Adipocyte (in vitro differentiated cells): ENCODE measurements at places on chromosomes 4 and X.

DNA sequence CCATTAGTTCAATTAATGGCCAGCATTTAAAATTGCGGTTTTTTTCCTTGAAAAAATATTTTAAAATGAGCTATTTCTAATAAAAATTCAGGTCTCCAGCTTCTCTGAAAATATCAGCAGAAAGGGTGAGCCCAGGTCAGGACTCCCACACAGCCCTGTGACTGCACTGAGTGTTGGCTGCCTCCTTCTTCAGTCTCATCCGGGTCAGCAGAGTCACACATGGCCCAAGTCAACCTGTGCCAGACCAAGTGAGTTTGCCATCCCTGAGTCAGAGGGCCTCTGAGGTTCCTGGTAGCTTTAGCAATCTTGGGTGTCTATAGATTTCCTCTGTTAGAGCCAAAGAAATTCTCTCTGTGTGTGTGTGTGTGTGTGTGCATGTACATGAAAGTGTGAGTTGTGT lies 22.1 kb upstream of the MSX1 start:
- DNase-seq, result no peak

DNA sequence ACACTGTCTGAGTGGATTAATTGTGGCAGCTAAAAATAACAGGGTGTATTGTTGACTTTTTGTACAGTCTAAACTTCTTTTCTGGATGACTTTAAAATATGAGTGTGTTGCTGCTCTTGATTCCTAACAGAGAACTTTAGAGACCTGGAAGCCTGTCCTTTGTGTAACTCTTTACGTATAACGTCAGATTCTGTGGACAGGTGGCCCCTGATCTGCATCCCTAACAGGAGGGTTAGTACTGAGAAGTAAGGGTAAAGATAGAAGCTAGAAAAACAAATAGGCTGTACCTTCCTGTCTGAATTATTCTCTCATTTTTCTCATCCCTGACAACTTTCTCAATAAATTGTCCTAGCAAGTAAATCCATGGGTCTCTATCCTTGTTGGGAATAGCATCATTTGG lies 105.7 kb upstream of the LIMCH1 start:
- no peak for DNase-seq

- DNase-seq, result peak; percentile 60
Measured at GRCh38 chr4:174427571-174428140, 94.6 kb downstream of the HPGD start.

GRCh38 chr4:135359128-135359527 lies 1157.5 kb upstream of the PABPC4L start:
- DNase-seq, result peak; percentile 20

- DNase-seq, result no peak
Measured at GRCh38 chr4:40462326-40462725, 127.2 kb downstream of the CHRNA9 start.

DNA sequence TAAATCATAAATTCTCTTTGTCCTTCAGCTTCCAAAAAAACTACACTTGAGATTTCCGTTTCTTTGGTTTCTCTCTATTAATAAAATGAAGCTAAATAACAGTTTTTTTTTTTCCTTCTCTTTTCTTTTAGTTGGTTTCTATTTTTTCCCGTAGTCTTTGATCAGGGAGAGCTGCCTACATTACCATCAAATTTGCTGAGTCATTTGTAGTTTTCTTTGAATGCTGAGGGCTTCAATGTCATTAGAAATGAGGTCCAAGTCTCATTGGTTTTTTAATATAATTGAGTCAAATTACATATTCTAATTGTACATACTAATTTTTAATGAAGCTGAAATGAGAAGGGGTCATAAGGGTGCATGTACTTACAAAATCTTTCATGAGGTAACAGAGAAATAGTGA lies 550.2 kb downstream of the GBA3 start:
- no peak for DNase-seq

DNA sequence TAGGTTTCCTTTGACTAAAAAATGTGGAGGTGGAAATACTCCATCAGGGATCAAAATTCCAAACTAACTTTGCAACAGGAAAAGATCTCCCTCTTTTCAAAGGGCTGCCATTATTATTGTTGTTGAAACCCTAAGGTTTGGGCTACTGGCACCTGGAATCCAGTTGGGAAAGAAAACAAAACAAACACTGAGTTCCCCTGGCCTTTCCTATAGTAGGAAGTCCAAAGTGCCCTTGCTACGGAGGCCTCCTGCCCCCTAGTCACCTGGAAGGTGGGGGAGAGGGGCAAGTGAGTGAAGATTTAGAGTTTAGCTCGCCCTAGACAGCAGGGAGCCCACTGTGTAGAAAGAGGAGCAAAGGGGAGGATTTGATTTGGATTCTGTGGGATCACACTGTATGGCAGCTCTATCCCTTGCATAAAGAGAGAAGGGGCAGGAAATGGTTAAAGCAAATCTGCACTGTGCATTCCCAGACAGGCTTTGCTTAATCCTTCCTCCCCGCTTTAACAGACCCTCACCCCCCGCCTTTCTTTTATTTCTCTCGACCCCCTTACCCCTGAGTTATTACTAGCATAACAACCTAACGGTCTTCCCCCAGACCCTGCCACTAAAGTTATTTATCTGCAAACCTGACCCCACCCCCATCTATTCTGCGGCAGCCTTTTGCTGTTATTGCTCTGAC lies 627 bp upstream of the FAT4 start:
- no peak for DNase-seq

DNA sequence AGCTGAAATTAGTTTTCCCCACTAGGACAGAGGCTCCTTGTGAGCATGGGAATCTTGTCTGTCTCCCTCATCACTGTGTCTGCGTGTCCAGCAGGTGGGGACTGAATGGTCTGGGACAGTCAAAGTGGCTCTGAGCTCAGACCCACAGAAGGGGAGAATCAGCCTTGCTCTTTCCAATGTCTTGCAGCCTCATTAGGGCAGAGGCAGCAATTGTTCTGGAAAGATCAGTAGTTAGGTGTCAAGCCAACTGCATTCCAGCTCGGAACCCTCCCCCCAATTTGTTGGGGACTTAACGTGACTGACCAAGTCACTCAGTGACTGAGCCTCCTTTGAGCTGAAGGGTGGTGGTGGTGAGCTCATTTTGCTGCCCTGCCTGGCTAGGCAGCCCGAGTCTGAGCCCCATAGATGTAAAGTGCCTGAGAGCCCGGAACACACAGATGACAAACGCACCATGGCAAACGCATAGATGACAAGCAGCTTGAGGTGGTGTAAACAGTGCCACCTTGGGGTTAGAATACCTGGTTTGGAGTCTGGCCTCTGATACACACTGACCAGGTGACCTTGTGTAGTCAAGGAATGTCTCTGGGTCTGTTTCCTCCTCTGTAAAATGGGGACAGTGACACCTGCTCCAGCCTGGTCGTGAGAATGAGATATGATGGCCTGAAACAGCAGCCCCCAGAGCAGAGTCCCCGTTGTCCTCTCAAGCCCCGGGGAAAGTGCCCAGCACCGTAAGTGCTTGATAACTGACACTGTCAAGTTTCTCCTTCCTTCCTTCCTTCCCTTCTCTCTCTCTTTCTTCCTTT lies 2.7 kb upstream of the SORCS2 start:
- no peak for DNase-seq

DNA sequence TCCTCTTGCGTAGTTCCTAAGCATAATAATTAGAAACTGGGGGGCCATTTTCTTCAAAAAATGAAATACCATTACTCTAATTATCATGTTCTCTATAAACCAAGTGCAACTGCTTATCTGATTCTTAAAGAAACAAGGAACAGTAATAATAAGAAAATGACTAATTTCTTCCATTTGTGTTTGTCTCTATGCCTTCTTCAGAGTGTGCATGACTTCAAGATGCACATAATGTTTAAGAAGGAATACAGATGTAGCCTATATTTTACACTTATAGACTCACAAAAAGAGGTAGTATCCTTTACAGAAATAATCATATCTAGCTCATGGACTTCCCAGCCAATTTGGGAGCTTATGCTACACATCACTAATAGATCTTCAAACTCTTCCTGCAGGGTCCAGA lies 131.7 kb downstream of the CHRNA9 start:
- DNase-seq, result no peak

DNA sequence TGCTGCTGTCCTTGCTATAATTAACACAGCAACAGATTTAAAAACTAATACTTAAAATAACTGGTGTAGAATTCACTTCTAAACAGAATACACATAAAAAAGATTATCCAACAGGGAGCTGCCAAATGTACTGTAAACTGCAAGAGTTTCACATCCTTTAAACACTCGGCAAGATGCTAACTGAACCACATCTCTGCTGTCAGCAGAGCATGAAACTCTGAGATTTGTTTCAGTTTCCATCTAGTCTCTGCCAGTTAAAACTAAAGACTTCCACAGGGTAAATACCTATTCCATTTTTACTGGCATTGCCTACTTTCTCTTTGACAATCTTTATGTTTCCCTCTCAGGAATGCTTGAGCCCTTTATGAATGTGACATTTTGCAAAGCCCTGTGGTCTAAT lies 127.7 kb downstream of the SLC7A11 start:
- peak; percentile 66 for DNase-seq

GRCh38 chr4:15577508-15577907 lies 77.6 kb downstream of the FBXL5 start:
- DNase-seq, result peak; percentile 70

DNA sequence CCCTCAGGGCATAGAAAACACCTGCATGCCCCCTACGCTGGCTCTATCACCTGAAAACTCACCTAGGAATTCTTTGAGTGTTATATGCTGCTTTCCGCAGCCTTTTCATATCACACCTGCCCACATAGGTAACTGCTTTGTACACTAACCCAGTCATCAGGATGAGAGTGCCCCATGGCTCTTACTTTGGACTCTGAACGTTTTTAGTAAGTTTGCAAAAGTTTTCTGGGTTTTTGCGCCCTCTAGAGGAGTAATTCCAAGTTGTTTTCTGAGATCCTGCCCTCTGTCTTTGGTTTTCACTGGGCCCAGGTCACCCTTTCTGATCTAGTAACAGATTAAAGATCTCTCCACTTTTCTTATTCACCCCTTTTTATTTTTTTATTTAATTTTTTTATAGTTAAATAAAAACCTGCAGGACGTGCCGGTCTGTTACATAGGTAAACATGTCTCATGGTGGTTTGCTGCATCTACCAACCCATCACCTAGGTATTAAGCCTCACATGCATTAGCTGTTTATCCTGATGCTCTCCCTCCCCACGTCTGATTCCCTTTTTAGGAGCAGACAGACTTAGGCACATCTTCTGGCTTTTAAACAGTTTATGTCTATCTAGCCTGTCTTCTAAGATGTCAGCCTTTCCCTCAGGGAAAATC lies 139.2 kb downstream of the NWD2 start:
- peak; percentile 46 for DNase-seq

- no peak for DNase-seq
Measured at GRCh38 chr4:12943069-12943468, 541.1 kb downstream of the RAB28 start.

DNA sequence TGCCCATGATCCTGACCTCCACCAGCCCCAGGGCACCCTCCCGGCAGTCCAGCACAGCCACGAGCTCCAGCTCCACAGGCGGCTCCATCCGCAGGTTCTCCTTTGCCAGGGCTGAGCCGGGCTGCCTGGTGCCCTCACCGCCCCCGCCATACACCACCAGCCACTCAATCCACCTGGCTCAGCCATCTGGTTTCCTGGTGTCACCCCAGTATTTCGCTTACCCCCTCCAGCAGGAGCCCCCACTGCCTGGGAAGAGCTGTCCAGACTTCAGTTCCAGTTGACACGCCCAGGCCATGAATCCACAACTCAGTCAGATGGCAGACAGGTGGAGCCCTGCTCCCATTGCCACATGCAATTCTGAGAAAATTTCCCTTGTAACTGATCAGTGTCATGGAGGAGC lies 3.9 kb downstream of the SHISA3 start:
- DNase-seq, result no peak

GRCh38 chr4:173074501-173074946 lies 94.1 kb upstream of the GALNT7 start:
- peak; percentile 87 for DNase-seq

- DNase-seq, result no peak
Measured at GRCh38 chrX:69556060-69557011, 52.2 kb downstream of the NALF2 start.

DNA sequence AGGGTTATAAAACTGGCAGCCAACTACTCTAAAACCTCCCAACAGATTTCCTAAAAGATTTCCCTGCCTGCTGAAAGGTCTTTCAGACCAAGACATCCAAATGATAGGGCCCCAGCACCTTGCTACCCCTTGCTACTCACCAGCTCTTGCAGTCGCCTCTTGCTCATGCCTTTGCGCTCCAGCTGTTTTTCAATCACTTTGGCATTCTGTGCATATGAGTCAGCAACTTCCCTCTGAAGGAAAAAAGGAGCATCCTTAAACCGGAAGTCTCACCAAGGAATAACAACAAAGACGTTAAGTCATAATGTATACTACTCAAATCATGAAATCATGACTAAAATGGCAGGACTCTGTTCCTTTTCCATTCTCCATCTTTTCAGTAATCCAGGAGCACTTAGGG lies 24.0 kb downstream of the STEEP1 start:
- peak; percentile 57 for DNase-seq

GRCh38 chrX:3388457-3388856 lies 42.0 kb upstream of the MXRA5 start:
- DNase-seq, result no peak

DNA sequence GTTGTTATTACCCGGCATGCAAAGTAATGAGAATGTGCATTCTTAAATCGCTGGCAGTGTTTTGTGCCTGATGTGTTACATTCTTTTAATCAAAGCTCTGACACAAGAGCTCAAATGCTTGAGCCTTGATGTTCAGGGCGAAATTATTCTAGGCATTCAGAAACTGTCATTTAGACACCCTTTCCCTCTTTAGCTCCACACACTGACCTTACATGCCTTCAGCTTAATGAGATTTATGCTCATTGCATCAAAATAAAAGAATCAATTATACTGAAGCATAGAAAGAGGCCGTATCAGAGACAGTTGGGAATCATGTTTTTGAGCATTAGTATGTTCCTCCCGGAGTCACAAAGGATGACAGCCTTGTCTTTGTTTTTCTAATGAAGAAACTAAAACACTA lies 56.7 kb downstream of the FAM114A1 start:
- no peak for DNase-seq

DNA sequence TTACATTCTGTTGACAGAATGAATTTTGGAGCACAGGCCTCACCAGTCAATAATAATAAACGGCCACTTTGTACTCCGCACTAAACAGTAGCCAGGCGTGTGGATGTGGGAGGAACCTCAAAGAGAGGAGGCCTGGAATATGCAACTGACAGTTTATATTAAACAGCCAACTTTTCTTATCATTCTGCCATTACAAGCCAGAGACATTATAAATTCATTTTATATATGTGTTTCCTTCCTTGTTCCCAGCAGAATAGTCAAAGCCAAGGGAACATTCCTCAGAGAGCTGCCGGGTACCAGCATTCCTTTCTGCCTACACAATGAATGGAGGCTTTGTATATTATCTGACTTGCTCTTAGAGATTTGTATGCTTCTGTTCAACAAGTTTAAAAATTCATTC lies 436.5 kb upstream of the FTHL17 start:
- DNase-seq, result peak; percentile 62

- DNase-seq, result no peak
Measured at GRCh38 chrX:17226736-17227135, 148.3 kb upstream of the NHS start.

- no peak for DNase-seq
Measured at GRCh38 chrX:15314472-15314871, 968 bp downstream of the ASB11 start.
